ENCODE measurements at places on chromosomes 7 and 10.

- no peak for DNase-seq
Observed at GRCh38 chr10:109418795-109419194, 504.5 kb downstream of the XPNPEP1 start.

GRCh38 chr7:114819616-114820362 is 102.1 kb upstream of the MDFIC start:
- DNase-seq = no peak

DNA sequence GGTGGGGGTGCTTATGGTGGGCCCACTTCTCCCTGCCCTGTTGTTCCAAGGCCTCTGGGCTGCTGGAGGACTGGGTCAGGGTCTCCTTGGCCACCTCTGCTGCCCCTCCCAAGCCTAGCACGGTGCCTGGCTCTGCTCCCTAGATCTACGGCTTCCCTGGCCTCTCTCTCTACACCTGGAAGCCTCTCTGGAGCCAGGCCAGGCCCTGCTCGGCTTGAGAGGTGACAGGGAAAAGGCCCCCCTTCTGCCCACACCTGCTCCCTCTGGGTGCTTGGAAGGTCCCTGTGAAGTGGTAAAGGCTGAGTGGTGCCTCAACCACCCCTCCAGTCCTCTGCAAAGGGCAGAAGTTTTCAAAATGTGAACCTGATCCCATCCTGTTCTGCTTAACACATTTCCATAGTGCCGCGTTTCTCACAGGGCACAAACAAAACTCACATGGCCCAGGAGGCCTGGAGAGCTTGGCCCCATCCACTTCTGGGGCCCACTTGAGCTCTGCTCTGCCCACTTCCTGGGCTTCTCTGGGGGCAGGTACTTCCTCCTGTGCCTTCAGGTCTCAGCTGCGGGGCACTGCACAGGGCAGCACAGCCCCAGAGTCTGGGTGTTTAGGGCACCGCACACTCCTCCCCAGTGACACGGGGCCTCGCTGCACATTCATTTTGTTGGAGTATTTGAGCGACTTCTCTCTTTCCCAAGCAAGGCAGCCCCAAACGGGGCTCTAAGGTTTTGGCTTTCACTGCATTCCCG is 169.9 kb downstream of the PIP4K2A start:
- no peak for DNase-seq

DNA sequence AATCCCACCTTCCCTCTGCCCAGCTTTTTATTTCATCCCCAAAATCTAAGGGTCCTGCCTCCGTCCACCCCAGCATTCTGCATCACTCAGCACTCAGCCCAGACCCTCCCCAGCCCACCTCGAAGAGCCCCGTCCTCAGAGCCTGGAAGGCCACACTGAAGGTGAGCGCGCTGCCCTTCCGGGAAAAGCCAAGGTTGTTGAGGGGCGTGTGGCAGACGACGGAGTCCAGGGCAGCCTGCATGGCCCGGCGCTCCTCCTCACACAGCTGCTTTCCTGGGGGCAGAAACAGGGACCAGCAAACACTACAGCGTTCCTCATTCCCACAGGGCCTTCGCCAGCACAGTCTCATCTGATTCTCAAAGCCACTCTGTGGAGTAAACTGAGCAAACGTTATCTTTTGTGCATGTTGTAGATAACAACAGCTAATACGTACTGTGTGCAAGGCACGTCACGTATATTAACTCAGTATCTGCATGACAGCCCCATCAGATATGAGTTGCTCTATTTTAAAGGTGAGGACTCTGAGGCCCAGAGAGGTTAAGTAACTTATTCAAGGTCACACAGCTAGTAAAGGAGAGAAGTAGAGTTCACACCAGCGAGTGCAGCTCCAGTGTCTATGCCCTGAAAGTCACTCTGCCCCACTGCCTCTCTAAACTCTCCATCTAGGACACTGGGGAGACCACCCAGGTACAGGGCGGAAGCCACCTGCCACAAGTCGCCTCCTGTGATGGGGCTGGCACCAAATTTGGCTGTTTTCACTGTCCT is 2.8 kb downstream of the TRAPPC14 start:
- no peak for DNase-seq

- no peak for DNase-seq
Observed at GRCh38 chr10:99979066-99979685, 30.6 kb downstream of the DNMBP start.

DNA sequence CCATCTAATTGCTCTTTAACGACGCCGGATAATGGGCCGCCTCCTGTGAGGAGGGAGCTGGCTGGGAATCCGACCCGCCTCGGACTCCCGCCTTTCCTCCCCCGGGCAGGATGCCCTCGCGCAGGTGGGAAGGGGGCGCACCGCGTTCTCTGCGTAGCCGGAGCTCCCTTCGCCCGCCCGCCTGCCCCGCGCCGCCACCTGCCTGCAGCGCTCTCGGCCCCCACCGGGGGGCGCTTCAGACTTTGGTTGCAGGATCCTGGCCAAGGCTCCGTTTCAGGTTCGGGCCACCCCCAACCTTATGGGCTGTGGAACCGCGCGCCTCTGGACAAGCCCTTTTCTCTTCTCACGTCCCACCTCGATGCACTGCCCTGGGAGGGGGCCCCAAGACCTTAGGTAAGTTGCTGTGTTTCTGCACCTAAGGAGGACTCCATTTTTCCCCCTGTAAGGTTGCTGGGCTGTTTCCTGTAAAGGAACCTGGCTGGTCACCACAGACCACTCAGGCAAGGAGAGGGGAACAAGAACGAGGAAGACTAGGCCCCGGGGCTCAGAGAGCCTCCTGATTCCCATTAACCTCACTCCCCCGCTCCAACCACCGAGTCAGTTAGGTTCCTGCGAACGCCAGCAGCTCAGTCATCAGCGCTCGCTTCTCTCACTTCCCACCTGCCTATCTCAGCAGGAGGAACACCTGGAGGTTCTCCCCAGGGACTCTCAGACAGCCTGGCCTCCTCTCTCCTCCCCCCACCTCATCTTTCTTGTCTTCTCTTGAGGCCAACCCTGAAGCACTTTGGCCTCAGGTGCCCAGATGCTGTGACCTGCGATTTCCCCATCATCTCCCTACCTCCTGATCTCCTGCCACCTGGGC is 11.3 kb upstream of the KAZALD1 start:
- peak; percentile 87 for DNase-seq

DNA sequence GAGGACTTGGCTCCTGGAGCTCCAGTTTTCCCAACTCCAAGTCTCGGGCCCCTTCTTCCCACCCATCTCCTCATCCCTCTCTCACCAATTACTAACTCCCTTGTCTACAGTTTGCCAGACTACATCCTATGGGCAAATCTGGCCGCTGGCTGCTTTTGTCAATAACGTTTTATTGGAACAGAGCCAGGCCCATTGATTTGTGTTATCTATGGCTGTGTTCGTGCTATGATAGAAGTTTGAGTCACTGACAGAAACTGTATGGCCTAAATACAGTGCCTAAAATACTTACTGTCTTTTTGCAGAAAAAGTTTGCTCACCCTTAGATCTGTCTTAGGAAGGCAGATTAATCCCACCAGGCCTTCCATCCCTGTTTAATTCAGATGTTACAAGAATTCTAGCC is 71.3 kb downstream of the PIP4K2A start:
- no peak for DNase-seq

- DNase-seq = no peak
Observed at GRCh38 chr7:149475121-149476045, 14.5 kb upstream of the ZNF777 start.

DNA sequence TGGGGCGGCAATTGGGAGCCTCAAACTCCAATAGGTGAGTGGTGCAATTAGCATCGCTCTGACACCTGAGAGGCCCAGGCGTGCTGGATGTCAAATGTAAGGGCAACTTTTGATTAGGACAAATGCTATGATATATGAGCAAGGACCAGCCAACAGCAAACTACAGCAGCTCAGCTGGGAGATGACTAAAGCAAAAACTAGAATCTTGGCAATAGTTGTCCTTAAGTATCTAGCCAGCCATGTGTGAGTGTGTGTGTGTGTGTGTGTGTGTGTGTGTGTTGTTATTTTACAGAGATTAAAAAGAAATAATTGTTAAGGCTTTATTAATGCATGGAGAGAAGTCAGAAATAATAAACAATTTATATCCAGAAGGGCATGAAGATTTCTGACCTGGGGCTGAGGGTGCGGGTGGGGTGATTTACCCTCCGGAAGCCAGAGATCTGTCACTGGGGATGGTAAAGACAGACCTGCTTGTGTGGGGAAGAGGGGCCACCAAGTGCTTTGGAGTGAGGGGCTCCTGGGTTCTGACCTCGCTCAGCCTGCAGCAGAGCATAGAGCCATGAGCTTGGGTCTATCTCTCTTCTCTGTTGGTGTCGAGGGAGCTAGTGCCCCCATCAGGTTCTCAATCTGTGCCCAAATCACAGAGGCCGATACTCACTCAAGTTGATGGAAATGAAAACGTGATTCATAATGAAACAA is 77.3 kb downstream of the EMX2 start:
- DNase-seq = no peak

DNA sequence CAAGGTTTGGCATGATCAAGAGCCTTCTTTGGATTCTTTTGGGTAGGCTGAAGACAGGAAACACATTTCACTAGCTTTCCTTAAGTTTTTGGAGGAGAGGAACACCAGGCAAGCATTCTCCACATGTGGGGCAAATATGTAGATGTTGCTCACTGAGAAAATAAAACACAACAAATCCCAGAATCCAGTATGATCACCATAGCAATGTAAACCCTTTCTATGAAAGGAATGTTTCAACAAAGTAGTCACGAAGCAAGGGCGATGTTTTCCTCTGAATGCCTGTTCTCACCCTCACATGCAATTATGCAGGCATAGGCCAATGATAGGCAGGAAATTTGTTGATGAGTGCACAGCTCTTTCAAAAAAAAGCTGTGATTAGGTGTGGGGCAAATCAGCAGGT is 20.5 kb upstream of the CEP41 start:
- no peak for DNase-seq

DNA sequence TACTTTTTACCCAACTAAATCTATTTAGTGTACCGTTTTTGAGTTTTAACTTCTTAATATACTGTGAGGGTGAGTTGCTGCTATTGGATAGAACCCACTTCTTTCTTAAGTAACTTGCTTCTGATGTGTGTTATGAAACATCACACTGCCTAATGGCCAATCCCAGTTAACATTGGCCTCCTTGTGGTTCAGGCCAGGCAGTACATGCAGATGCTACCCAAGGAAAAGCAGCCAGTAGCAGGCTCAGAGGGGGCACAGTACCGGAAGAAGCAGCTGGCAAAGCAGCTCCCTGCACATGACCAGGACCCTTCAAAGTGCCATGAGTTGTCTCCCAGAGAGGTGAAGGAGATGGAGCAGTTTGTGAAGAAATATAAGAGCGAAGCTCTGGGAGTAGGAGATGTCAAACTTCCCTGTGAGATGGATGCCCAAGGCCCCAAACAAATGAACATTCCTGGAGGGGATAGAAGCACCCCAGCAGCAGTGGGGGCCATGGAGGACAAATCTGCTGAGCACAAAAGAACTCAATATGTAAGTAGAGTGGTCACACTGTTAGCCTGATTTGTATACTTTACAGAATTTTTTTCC is 39.7 kb downstream of the TES start:
- DNase-seq = no peak

- no peak for DNase-seq
Observed at GRCh38 chr10:48242171-48242904, 32.2 kb downstream of the FRMPD2 start.

DNA sequence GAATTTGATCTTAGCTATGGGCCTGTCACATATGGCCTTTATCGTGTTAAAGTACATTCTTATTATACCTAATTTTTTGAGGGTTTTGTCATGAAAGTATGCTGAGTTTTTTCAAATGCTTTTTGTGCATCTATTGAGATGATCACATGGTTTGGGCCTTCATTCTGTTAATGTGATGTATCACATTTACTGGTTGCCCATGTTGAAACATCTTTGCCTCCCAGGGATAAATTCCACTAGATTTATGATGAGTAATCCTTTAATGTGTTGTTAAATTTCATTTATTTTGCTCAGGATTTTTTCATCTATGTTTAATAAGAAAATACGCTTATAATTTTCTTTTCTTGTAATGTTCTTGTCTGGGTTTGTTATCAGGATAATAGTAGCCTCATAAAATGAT is 442.0 kb downstream of the MDFIC start:
- DNase-seq = no peak

DNA sequence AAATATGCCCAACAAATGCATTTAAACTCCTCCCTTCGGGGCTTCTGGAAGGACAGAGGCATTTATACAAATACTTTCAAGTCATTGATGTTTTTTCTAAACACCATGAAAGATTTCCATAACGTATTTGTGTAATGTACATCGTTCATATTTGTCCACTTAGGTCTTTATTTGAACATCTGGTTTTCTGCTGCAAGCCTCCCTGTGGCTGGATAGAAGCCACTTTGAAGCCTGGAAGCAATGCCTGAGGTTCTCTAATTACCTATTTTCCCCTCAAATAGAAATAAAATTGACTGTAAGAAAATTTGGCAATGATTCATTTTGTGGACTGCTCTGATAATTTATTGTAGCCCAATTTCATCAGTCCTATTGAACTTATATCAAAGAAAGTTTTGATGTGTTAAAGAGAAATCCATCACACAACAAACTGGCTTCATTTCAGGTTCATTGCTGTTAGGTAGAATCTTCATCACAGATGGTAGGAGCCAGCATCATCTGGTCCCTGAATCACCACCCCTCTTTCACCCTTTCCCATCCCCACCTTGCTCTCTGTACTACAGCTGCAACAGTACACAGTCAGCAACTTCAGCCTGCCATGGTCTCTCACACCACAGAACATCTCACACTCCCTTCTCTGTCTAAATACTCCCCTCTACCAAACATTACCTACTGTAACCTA is 186.0 kb upstream of the MGMT start:
- no peak for DNase-seq

DNA sequence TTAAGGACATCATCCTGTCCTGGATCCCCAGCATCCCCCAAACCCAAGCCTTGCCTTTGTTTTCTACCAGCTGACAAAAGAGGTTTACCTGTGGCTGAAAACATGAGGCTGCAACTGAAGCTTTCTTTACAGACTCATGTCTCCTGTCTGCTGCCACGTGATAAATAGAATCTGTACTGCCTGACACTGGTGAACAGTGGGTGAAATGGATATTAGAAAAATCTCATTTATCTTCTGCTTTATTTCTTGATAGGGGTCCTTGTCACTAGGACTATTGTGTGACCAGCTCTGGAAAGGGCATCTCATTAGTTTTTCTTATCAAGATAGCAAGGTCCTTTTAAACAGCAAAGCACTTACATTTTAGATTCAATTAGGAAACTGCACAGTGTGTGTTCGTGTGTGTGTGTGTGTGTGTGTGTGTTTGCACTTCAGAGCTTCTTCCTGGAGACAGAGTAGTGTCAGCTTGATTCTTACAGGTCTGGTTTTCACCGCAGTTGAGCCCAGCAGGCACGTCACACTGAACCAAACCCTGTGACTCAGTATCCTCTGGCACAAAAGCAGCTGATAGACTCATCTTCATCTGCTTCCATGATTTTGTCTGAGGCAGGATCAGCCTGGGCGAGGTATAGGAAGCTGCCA is 373.5 kb upstream of the CELF2 start:
- DNase-seq = no peak

GRCh38 chr7:74584160-74584954 is 73.2 kb upstream of the GTF2I start:
- DNase-seq = no peak

- no peak for DNase-seq
Observed at GRCh38 chr10:62352356-62352970, 21.7 kb upstream of the ZNF365 start.

GRCh38 chr7:36748017-36748487 is 23.8 kb upstream of the AOAH start:
- no peak for DNase-seq

GRCh38 chr7:36185092-36185491 is 32.0 kb downstream of the EEPD1 start:
- DNase-seq = no peak
